ENCODE measurements at places on chromosomes 4 and X.

DNA sequence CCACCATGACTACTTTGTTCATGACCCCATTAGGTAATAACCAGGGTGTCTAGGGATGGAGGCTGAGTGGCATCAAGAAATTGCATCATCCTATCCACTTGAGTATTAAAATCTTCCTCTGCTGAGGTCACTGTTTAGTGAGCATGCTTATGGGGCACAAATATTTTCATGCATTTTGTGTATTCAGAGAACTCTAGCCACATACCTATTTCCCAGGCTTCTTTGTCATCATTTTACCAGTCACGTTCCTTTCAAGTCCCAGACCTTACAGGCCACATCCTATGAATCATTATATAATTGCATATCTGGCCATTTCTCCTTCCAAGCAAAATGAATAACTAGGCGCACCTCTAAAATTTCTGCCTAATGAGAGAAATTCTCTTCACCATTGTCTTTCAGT lies 1882.9 kb upstream of the AGA start:
- no peak for DNase-seq

DNA sequence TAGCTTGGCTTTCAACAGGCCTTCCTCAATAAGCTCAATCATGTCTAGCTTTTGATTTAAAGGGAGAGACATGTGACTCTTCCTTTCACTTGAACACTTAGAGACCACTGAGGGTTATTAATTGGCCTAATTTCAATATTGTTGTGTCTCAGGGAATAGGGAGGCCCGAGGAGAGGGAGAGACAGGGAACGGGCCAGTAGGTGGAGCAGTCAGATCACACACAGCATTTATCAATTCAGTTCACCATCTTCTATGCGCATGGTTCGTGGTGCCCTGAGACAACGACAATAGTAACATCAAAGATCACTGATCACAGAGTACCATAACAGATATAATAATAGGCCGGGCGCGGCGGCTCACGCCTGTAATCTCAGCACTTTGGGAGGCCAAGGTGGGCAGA lies 17.8 kb downstream of the ZNF81 start:
- no peak for DNase-seq

DNA sequence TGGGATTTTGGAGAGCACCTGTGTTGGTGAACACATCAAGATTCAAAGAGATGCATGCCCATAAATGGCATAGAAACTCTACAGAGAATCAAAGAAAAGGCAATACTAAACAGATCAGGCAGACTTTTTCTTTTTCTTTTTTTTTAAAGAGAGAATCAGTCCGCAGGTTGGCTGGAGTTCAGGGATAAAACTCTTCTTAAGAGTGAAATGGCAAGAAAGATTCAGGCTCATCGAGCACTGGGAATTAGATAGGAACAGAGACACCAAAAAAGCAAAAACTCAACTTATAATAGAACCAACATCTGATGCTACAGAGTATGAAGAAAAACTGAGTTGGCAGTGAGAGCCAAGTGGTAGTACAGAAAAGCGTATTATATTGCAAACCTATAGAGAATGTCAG lies 314.3 kb downstream of the ARHGAP24 start:
- no peak for DNase-seq

DNA sequence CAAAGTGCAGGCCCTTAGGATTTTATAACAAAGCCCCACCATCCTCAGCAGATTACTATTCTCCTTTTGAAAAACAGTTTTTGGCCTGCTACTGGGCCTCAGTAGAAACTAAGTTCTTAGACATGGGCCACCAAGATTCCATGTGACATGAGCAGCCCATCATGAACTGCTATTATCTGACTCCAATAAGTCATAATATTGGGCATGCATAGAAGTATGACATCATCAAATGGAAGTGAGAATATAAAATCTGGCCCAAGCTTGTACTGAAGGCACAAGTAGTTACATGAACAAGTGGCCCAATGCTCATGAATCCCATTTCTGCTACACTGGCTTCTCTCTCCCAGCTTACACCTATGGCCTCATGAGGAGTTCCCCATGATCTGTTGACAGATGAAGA lies 404.8 kb downstream of the EPHA5 start:
- no peak for DNase-seq

DNA sequence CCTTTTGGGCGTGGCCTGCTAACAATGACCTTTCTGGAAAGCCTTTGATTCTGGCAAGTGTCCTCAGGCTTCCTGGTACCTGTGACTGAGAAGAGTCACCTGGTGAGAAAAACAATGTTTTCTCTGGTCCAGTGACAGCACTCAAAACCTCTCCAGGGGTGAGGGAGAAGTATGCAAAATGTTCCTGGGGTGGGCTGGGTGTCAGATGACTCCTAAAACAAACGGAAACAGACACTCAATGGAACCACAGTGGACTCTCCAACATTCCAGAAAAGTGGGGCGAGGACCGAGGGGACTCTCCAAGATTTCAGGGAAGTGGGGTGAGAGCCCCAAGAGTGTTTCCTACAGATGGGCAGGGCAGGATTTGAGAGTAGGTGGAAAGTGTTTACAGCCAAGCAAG lies 69.5 kb downstream of the ANAPC4 start:
- DNase-seq = no peak

DNA sequence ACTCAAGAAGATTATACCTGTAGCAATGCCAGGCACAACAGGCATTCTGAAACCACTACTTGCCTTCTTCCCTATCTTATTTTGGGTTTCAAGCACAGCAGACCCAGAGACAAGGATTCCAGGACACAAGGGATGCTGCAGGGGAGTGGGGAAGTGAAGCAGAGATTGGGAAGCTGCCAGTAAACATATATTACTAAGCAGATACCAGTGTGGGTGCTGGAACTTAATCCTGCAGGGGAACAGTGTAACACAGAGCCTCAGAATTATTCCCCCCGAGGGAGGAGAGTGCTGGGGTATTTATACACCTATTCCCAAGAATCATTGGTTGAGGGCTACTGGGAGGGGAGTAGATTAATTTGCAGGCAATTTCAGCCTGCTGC lies 33.3 kb upstream of the MAML3 start:
- no peak for DNase-seq

DNA sequence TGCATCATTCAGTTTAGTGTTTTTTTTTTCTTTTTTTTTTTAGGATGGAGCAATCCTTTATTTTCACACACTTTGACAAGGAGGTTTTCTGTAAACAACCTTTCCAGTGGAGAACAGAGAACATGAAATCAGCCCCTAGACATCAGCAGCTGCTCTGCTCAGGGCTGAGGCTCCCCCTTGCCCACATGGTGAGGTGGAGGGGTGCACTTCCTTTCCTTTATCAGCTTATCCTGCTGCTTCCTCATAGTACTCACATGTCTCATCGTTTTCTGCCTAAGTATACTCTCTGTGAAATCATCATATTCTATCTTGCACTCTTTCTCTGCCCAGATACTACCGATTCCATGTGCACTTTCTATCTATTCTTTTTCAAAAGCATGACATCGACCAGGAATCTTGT lies 47.6 kb upstream of the PRSS12 start:
- no peak for DNase-seq

DNA sequence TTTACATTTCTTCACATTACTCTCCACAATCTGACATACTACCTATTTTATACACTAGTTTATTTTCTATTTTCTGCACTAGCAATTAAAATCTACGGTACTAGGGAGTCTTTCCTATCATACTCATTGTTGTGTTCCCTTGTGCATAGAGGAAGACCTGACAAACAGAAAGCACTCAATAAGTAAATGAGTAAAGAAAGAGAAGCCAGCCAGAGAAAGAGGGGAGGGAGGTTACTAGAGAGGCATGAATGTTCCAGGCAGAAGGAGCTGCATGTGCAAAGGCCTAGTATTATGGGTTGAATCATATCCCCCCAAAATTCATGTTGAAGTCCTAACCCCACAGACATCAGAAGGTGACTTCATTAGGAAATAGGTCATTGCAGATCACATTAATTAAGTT lies 114.0 kb downstream of the ZAR1 start:
- DNase-seq = no peak
